B cell (primary cell): ENCODE measurements at places on chromosomes 6 and 20.

DNA sequence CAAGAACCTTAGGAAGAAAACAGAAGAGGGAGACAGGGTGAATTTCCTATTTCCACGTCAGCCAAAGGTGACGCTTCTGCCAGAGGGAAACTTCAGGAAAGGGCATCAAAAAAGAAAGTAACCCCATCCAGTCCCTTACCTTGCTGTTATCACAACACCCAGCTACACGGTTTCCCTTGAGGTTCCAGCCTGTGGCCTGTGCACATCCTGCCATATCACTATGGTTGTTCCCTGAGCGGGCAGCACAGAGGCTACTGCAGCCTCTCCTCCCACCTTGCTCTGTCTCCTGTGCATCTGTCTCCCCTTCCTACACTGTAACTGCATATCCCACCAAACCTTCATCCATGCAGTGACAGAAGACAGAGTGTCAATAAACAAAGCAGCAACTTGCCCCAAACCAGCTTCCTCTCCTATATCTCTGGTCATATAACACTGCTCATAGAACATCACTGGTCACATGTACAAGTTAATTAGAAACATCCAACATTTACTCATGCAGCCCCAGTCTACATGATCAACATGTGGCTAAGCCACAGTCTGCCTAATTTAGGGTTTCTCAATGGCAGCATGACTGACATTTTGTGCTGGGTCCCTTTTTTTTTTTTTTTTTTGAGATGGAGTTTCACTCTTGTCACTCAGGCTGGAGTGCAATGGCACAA, 54.7 kb downstream of the GFOD1 start:
- DNase-seq = no peak

DNA sequence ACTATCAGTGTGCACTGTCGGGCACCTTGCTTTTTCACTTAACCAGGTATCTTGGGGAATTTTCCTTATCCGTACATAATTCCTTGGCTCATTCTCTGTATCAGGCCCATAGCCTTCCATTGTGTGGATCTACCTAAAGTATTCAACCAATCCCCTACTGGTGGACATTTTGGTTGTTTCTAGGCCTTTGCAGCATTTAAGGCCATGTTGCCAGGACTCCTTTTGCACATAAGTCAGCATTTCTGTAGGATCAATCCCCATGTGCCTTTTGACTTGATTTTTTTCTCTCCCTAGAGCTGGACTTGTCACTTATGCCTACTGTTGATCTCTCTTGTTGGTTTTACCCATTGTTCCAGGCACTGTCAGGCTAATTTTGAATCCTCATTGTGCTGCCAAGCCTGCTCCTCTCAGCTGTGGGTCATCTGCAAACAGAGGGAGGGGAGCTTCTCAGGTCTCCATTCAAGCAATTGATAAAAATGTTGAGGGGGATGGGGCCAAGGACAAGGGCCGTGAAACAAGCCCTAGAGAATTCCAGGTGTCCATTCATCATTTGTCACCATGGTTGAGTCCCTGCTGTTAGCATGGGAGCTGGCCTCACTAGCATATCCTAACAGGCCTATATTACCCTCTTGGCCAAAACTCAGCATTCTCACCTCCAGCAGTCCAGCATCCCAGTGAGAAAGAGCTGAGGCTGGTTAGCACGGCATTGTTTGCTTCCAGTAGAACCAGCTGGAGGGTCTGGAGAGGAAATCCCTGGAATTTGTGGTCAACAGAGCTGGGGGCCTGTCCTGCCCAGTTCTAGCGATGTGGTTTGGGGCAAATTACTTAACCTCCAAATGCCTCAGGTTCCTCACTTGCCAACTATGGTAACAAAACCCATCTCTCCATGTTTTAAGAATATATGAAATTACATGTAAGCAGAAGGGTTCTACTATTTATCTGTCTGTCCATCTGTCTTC, 178.4 kb downstream of the MRPL14 start:
- DNase-seq = no peak

GRCh38 chr20:50838707-50839385, 44.0 kb downstream of the BCAS4 start:
- DNase-seq = no peak

DNA sequence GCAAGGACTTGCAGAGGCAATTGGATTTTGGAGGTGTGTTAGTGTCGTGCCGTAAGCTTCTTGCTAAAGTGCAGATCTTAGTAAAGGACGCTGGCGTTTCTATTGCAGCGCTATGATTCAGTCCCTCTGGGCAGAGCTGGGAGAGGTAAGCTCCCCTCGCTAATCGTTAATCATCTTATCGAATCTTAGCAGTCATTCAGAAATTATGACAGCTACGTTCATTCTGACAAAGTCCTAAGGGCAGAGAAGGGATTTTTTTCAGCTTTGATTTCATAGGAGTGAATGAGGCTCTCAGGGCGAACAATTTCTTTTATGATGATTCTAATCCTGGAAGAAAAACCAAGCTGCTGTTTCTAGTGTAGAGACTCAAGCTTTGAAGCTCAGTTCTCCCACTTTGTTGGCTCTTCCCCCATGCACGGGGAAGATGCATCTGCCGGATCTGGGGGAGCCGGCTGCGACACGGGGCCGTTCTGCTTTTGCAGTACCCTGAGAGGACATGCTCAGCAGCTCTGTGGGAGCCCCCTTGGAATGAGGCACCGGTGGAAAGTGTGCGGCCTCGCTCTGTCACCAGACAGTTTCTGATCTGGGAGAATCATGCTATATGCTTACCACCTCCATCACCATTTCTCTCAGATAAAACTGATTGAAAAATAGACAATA, 79.1 kb upstream of the SLC22A23 start:
- no peak for DNase-seq

- DNase-seq = no peak
These were observed 20.1 kb downstream of the COL21A1 start for GRCh38 chr6:56227071-56227879.

- no peak for DNase-seq
These were observed 21.5 kb downstream of the EZR start for GRCh38 chr6:158797331-158798310.

DNA sequence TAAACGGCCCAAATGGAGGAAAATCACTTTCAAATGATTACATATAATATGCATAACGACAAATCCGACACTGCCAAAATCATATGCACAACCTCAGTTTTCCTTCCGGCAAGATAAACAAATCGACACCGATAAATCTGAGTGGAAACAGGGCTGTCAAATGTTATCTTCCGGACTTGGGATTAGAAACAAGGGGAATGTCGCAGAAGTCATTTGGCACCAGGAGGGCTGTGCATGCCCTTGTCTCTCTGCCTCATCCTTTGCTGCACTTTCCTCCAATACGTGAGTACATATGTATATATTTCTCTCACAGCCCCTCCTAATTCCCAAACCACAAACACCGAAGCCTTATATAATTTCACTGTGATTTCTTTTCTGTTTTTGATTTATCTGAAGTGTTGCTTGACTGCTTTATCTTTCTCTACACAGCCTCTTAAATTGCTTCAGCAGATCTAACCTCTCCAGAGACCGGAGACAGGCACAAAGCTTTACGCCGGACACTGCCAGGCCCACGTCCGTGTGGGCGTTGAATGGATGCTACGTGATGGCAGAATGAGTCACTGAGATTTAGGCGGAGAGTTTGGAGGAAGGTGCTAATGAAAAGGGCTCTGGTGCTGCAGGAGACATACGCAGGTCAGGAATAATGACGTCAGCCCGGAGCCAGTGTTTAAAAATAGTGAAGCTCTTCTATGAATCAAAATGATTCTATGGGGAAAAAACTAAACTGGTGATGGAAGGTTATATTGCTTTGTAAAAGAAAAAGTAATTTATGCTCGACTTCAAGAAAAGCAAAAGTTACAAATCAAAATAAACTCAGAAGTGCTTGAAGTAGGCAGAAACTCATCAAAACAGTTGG, 21.0 kb upstream of the PRELID3B start:
- DNase-seq = no peak

DNA sequence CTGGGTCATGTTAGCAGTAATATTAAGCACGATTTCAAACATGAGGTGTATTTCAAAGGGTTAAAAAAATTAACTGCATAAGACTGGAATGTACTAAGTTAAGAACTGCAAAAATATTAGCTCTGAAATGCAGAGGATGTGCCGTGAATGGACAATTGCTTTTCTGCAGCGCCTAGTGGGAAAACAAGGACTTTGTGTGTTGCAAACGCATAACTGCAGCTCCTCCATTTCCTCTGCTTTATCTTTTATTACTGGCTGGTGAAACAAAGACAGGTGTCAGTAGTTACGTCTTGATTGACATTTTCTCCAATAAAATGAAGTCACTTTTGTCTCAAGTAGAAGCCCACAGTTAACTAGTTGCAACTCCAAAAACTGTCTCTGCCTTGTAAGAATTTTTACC, 1.7 kb downstream of the PDE7B start:
- no peak for DNase-seq

DNA sequence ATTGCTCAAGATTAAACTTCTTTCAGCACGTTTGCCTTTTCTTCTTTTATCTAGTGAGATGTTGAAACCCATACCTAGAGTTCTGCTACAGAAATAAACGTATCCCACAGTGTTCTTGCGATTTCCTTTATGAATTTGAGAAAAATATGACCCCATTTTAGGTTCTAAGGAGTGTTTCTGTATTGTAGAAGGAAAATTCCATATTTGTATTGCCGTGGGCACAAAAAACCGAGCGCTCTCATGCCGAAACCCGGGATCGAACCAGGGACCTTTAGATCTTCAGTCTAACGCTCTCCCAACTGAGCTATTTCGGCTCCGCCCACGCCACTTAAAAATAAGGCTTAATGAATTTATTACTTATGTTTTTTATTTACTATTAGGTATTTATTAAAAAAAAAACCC, 23.7 kb downstream of the ZNF311 start:
- DNase-seq = peak; percentile 87
